Activated CD8-positive, alpha-beta memory T cell treated with anti-CD3 and anti-CD28 coated beads for 4 hours (primary cell): ENCODE measurements at places on chromosomes 4 and X.

DNA sequence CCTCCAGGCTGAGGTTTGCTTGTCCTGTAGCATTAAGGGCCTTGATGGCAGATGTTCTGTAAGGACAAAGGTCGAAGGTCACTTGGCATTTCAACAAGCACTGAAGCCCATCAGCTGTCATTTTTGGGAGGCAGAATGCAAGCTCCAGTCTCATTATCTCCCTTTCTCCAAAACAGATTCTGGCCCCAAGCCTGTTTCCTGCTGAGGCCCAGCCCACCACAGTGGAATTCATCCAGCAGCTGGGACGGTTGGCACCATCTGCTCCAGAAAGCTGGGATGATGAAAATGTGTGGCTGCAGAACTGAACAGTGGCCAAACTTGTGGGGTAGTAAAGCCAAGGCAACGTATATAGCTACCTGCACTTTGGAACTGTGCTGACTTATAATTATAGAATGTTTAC, 17.7 kb upstream of the PPEF2 start:
- no peak for DNase-seq

- DNase-seq = no peak
These were observed 106.6 kb upstream of the WDR44 start for GRCh38 chrX:118239178-118239870.

DNA sequence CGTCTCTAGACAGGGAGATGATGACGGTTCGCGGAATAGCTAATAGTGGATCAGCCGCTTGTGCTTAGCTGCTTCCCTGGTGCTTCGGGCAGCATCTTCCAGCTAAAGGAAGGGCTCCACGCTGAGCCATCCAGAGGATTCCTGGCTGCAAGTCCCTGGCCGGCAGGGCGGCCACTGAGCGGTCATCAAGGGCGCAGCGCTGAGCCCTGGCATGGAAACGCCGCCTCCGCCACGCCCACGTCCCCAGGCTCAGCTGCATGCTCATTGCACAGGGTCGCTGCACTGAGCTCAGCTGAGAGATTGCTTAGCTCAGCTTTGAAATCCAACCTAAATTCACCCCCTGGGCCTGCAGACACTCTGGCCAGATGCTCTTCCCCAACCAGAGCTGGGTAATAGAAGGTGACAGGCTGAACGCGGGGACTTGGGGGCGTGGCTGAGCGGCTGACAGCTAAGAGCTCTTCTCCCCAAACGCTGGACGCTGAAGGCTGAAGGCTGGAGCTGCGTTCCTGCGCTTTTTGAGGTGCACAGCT, 118.2 kb upstream of the KIT start:
- no peak for DNase-seq

DNA sequence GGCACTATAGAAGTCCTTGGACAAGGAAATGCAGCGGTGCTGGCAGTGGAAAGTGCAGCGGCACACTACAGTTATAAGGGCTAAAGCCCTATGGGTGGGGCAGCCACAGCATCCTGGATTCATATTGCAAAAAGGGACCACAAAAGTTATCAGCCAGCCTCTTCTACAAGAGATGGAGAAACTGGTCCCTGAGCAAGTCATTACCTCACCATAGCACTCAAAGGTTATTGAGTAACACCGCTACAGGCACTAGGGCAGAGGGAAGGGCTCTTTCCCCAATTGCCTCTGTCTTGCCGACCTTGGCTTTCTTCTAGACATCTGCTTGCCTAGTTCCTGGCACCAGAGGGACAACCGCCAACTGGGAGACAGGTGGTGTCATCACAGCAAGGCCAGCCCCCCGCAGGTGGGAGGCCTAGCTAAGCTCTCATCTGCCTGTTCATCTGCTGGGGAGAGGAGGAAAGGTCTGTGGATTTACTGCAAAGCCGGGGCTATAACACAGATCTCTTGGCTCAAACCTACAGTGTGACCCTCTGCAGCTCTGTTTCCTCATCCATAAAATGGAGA, 600.0 kb downstream of the BCOR start:
- no peak for DNase-seq

DNA sequence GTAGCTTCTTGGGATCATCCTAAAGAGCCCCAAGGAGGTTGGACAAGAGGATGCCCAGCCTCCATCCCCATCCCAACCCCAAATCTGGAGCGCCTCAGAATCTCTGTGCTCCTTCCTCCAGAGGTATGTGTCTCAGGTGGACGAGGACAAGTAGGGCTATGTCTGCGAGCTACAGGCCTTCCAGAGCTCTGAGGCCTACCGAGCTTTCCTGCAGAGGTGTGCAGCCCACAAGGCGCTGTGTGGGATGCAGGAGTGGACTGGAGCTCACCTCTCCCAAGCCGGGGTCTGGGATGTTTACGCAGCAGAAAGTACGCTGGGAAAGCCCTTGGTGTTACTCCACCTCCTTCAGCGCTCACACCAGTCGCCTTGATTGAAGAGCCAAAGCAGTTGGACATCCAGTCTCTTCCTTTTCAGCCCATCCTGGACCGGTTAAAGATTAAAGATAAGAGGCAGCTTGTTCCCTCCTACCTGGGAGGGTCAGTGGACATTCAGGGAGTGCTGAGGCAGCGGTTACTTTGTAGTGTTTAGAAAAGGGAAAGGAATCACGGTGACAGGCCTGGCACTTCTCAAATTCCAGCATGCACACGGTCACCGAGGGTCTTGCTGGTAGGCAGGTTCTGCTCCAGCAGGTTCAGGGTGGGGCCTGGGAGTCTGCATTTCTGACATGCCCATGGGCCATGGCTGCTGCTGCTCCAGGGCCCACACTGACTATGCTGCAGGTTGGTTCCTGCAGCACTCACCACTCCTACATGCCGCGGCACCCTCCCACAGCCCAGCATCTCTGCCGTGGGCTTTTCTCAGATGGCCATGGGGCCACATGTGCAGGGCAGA, 29.5 kb upstream of the JAKMIP1 start:
- DNase-seq = no peak

DNA sequence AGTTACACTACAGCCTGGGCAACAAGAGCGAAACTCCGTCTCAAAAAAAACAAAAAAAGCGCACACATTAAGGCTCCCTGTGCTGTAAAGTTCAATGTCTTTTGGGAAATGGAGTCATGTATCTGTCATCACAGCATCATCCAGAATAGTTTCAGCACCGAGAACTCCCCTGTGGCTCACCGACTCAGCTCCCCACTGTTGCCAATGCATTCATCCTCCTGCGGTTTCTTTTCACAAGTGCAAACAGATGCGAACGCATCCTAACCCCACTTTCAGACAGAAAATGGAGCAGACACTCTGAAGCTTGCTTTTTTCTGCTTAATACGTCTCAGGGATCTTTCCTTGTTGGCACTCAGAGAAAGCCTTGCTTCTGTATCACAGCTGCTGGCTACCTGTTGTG, 13.8 kb upstream of the SH3TC1 start:
- no peak for DNase-seq

DNA sequence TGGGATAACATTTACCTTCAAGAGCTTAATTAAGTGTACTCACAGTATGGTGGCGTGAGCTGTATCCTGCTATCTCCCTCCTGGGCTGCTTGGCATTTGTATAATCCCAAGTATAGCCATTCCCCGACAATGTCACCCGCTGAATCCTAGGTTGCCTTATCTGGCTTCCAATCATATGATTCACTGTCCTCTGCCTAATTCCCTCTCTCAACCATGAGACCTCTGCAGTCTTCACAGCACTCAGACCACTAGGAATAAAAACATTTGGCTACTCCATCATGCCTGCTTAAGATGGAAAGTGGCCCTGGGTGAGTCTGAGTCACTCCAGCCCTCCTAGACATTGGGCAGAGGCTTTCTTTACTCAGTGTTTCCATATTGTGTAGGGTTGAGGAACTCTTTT, 28.9 kb upstream of the WDFY3 start:
- DNase-seq = no peak

- no peak for DNase-seq
These were observed 13.5 kb downstream of the RXFP1 start for GRCh38 chr4:158535130-158535614.
